ENCODE measurements at places on chromosomes 3 and 15. TPM values are rescaled to one million over a fixed set of nuclear protein-coding genes. Genes with fewer than 3 reads are reported as not detected.

The RASGRF1 gene
- under 0.01 TPM for total RNA-seq

The PCOLCE2 gene
- total RNA-seq = 122 TPM

The DOCK3 gene
- 0.16 TPM for total RNA-seq

The PIK3CB gene
- total RNA-seq = 3.9 TPM

The FANCD2OS gene
- total RNA-seq = not detected

The GOLGA8K gene
- 0.16 TPM for total RNA-seq
